ENCODE measurements at places on chromosomes 13 and 19.
A peak's percentile ranks its signal among the peaks of the same experiment; 100 is the strongest.

DNA sequence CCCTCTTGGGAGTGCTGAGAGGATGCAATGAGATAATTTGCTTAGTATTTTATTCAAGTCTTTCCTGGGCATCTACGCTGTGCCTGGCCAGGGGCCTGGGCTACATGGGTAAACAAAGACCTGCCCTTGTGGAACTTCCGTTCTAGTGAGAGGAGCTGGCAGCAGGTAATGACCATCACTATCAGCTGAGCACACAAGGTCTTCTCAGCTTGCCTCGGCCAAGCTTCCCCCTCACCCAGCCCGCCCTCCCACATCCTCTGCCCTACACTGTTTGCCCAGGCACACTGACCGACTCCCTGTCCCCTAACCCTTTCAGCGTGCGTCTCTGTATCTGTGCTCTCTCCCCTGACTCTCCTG is 8.6 kb upstream of the FKRP start:
- DNase-seq = no peak

DNA sequence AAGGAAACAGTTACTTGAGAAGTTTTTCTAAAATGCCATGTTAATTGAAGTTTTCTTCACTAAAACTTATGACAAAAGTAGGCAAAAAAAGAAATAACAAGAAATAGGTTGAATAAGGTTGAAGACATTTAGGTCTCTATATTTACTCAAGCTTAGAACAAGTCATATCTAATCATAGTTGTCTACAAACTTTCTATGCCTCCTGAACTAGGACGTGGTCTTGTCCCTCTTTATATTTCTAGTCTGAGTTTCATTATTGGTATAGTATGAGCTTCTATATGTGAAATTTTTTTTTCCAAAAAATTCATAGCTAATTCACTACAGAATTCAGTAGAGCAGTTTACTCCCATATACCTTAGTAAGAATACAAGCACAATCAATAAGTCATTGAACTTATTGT is 836.4 kb downstream of the SLITRK6 start:
- no peak for DNase-seq

DNA sequence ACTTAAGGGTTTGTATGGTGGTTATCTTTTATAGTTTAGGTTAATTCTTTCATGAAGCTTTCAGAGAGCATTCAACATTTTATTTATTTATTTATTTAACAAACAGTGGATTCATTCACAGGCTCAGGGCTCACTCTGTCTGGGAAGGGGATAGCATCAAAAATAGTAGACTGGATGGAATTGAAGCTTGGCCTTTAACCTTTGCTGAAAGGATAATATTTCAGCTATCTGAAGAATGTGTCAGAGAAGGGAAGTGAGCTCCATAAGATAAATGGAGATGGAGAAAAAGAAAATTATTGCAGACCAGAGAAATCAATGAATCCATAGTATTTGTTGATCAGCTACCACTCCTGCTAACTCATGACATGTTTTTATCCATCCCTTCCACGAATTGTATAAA is 305.6 kb downstream of the COG6 start:
- DNase-seq = no peak

GRCh38 chr19:1601613-1602064 is 3.6 kb downstream of the UQCR11 start:
- no peak for DNase-seq

- DNase-seq = no peak
These were observed 6.5 kb downstream of the CARS2 start for GRCh38 chr13:110699148-110700145.

- DNase-seq = no peak
These were observed 151.1 kb upstream of the TSHZ3 start for GRCh38 chr19:31500197-31500830.

- DNase-seq = no peak
These were observed 31.4 kb downstream of the NFIX start for GRCh38 chr19:13026462-13027370.

DNA sequence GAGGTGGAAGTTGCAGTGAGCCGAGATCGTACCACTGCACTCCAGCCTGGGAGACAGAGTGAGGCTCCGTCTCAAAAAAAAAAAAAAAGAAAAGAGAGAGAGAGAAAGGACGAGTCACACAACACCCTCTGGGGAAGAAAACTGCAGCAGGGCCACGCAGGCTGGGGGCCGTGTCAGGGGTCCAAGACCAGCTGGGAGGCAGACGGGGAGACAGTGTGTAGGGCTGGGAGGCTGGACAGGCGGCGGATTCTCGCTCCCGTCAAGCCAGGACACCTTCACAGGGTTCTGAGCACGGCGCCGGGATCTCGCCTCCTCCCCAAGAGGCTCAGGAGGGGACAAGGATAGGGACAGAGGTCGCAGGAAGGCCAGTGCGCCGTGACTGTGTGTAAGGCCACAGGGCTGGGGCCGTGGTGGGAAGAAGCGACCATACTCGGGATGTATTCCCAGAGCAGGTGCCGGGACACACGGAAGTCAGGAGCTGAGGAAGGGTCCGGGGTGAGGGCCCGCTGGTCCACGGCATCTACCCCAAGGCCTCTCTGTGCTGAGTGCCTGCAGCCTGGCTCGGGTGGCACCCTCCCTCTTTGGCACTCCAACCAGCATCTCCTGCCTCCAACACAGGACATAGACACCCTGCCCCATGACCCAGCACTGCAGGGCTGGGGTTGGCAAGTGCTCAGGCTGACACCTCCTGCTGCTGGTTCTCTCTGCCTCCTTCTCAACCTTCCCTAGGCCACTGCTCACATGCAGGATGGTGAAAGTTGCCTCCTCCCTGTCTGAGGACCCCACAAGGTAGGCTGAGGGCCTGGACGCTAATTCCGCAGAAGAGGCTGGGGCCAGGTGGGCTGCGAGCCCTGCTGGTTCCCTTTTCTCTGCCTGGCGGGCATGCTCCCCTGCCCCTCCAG is 21.2 kb downstream of the ZNF787 start:
- DNase-seq = peak; percentile 34

DNA sequence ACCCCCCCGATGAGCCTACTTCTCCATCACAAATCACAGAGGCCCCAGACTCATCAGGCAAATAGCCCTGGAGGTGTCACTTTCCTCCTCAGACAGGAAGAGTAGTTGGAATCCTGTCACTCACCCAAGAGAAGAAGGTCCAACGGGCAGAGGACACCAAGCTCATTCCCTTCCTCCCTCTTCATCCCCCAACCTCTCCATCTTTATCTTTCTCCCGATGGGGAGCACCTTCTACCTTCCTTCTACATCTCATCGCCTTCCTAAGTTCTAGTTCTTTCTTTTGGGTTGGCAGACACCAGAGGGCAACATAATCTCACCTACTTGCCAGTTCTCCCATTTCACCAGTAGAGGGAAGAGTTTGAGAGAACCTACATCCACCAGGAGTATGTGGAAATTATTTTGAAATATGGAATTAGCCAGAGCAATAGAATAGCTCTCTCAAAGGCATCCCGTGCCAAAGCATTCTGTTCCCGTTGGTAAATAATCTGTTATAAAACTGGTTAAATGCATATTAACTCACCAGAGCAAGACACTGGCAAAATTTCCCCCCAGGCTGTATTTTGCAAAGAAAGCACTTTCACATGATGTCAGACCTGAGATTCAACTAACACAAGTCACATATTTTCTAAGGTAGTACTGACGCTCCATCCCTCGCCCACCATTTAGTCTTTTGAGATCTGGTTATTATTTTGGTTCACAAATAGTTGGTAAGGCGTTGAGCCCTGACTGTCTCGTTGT is 55.0 kb downstream of the ZIC5 start:
- DNase-seq = peak; percentile 81

GRCh38 chr19:29120466-29120865 is 92.5 kb downstream of the UQCRFS1 start:
- no peak for DNase-seq

GRCh38 chr19:33698576-33699435 is 77.1 kb downstream of the CHST8 start:
- DNase-seq = no peak

DNA sequence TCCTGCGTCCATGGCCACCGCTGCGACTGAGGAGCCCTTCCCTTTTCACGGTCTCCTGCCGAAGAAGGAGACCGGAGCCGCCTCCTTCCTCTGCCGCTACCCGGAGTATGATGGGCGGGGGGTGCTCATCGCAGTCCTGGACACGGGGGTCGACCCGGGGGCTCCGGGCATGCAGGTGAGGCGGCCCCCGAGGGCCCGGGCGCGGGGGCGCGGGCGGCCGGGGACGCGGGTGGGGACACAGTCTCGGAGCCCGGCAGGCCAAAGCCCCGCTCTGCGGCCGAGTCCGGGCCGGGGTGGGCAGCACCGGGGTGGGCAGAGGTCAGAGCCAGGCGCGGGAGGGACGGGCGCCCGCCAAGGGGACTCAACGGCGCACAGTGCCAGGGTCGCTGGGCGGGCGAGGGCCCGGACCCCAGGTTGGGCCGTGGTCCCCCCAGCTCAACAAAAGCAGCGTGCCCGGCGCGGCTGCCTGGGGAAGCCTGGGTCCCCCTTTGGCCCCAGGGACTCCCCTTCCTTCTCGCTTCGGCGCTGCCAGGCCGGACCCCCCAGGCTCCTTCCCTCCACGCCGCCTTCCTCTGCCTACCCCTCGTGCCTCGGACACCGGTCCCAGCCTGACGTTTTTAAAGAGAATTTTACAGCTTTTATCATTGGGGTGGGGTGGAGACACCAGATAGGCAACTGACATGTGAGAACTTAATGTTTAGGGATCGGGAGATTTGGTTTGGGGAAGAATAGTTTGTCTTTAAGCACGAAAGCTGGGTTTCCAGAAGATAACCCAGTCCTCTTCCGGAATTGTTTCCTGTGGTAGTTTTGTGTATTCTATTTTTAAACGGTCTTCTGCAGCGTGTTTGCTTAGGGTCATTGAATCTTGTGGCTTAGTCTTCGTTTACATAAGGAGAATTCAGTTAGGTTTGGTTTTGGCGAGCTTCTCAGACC is 509 bp downstream of the TPP2 start:
- peak; percentile 26 for DNase-seq

GRCh38 chr19:8331263-8331845 is 10.1 kb downstream of the RPS28 start:
- no peak for DNase-seq

DNA sequence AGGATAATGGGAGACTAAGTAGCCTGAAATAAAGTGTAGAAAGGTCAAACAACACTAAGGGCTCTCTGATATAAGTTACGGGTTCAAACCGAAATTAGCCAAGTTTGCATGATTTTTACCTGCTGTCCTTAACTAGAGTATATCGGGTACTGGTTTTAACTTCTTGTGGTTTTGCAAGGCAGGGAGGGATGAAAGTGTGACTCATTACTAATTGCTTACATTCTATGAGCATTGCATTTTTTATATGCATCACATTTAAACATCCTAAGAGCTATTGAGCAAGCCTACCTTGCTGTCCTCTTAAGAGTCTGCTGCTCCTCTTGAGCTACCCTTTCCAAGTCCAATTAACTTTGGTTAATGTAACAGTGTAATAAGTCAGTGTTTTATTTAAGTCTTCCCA is 415.4 kb downstream of the SLITRK5 start:
- no peak for DNase-seq

DNA sequence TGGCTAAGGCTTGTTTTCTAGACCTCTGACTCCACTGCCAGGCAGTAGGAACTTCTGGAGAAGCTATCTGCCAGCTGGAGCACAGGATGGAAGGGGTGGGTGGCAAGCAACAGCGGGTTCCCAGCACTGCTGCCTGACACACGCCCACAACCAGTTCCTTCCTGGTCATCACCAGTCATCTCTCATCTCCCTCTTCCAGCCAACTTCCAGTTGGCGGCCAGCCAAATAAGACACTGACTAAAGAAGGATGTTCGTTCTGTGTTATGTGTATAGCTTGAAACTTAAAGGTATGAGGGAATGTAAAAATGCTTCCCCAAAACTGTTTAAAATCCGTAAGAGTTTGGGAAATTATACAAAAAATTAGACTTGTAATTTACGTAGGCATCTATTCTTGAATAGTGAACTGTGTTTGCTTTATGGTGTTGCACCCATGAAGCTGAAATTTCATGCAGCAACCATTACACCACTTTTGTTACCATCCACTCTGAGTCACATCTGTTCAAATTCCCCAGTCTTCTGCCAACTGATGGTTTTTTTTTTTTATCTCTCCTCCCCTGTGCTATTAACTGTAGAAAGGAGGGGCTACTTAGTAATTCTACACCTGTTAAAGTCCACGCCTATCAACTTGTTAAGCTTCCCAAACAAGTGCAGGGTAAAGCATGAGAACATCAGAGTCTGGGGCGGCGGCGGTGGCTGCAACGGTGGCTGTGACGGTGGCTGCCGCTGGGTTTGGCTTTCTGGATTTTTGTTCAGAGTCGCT is 86.2 kb upstream of the FRY start:
- no peak for DNase-seq

GRCh38 chr13:28220166-28220565 is 81.8 kb downstream of the PAN3 start:
- DNase-seq = no peak

GRCh38 chr13:71030784-71031183 is 836.2 kb downstream of the DACH1 start:
- no peak for DNase-seq

DNA sequence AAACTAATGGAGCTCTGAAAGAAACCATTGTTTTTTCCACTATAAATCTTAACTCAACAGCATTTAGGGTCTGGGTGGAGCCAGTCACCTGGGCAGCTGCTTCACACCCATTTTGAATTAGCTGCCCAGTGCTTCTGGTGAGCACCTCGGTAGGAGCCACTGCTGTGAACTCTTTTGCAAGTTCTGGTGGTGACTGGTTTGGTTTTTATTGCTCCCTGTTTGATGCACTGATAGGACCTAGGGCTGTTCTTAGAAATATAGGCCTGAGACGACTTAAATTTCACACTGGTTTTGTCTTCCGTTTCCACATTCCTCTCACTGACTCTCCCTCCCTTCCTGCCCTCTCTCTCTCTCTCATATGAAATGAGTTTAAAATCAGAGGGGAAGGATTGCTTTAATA is 103.9 kb downstream of the GGACT start:
- no peak for DNase-seq

- peak; percentile 36 for DNase-seq
These were observed at the start of gene ACP7 for GRCh38 chr19:39083983-39084731. ACP7 (plus strand) TSS chr19:39084368; CDS start chr19:39085270, 902 bp downstream.

All from GM13977 (cell line).